GM23338 (cell line): ENCODE measurements at places on chromosomes 12 and 14. TPM values are rescaled to one million over a fixed set of nuclear protein-coding genes. Genes with fewer than 3 reads are reported as not detected.

DNA sequence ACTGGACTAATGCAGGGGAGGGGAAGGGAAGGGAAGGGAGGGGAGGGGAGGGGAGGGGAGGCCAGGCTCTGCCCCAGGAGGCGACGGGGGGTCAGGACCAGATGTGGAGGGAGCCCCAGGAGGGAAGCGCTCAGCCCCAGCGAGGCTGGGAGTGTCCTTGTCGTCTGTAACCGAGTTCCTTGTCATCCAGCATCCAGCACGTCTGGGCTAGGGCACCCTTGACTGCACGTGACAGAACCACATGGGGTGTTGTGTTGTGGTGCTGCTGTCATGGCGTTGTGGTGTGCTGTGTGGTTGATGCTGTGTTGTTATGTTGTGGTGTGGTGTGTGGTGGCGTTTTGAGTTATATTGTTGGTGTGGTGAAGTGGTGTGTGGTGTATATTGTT is 28.4 kb upstream of the SFSWAP start:
- no peak for DNase-seq

DNA sequence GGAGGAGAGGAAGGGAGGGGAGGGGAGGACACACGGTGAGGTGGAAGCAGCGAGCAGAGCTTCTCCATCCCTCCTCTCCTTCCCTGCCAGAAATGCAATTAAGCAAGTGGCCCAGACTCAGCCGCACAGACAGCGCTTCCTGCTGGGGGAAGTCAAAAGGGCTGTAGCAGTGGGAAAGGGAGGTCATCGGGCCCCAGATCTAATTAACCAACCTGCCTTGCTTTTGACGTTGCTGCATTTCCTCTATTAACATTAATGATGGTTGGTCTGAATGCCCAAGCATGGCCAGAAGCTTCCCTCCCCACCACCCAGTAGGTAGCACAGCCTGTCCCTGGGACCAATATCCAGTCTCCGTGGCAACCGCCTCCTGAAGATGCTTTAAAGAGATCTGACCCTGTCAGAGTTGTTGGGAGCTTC is 4.6 kb upstream of the NGB start:
- DNase-seq = peak; percentile 52

DNA sequence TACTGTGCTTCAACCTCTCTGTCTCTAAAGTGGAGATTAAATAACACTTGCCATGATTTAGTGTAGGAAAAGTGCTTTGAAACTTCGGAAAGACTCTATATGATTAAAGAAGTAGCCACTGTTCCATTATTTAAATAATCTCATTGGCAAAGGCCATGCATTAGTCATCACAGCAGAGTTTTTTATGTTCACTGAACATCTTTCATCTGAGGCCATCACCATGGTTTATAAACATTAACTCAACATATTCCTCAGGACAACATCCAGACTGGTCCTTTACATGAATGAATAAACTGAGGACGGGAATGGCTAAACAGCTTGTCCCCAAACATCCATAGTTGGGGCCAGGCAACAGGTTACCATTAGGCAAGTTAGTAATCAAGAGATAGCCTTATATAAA is 124.6 kb upstream of the FRMD6 start:
- DNase-seq = no peak

DNA sequence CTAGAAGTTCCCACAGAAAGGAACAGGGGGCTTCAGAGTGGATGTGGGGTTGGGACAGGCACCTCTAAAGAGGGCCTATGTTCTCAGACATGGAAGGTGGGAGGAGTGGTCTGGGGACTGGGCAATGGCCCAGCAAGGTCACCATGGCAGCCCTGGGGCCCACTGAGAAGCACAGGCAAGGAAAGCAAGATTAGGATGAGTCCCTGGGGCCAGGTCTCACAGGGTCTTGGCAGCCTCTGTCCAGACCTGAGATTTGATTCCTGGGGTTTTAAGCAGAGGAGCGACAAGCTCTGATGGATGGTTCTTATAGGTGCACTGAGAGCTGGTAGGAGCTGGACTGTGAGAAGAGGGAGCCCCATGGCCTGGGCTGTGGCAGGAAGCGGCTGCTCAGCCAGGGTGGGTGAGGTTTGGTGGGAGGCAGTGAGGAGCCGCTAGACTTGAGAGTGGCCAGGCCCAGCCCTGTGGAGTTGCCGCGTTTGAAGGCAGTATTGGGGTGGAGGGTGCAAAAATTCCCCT is 44.0 kb downstream of the DLK1 start:
- no peak for DNase-seq

DNA sequence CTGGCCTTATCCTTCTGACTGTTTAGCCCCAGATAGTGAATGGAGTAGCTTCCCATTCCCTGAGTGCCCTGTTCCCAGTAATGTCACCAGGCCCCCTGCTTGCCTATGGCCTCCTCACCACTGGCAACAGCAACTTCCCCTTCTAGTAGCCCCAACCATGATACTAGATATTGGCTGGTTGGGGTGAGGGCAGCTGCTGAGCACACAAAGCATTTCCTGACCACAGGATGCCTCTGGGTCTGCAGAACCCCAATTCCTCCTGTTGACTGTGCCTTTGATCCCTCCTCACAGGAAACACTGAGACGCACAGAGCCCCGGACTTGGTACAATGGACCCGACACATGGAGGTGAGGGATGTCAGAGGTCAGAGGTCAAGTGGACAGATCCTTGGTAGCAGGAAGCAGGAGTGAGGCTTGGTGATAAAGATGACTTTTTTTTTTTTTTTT is 597 bp downstream of the SOAT2 start:
- DNase-seq = no peak

DNA sequence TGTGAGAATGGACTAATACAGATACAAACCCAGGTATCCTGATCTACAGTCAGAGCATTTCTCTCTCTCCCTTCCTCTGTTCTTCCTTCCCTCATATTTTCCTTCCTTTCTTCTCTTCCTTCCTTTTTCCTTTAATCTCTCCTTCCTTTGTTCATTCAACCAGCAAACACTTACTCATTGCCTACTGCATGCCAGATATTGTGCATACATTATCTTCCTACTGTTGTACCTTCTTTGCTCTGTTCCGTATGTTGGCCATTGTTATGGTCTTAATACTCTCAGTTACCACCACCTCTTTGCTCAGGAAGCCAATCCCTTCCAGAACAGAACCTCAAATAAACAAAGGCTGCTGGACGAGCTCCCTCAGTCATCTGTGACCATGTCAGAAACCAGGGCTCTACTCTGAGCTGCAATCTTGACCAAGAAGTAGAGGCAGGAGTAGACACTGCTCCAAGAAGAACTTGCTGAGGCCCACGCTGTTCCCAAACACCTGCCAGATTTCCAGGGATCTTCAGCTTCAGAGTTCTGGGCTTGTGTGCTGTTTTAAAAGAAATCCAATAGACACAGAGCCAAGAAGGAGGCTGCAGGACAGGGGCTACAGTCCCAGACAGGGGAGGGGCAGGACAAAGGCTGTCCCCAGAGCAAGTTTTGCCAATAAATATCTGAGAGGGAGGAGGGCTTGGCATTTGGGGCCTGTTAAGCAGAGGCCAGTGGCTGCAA is 526.7 kb upstream of the TBX3 start:
- no peak for DNase-seq

GRCh38 chr12:109513977-109514376 is 36.5 kb downstream of the UBE3B start:
- DNase-seq = no peak

DNA sequence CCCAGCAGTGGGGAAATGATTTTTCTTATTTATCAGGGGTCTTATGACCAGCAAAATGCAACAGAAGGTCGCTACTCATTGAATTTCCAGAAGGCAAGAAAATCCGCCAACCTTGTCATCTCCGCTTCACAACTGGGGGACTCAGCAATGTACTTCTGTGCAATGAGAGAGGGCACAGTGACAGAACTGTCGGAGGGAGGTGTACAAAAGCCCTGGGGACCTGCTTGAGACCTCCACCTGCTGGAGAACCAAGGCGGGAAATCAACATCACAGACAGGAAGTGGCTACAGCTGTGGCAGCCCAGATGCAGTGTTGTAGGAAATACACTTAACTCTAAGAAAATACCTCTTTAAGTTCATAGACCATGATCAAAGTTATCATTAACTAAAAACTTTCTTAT is 250.9 kb upstream of the OR4E1 start:
- DNase-seq = peak; percentile 53

DNA sequence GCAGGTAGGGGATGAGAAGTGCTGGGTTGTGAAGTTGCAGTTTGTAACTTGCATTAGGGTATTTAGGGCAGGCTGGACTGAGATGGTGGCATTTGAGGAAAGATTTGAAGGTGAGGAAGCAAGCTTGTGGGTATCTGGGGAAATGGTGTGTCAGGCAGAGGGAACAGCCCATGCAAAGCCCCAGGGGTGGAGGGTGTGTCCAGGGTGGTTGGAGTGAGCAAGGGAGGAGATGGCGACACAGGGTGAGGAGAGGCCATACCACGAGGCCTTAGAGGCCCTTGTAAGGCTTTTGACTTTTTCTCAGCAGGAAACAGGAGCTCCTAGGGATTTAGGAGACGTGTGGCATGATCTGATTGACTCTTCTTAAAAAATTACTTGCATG is 136.9 kb downstream of the NUAK1 start:
- DNase-seq = no peak

- no peak for DNase-seq
Measured at GRCh38 chr12:109714913-109715244, 1.3 kb downstream of the FAM222A start.

DNA sequence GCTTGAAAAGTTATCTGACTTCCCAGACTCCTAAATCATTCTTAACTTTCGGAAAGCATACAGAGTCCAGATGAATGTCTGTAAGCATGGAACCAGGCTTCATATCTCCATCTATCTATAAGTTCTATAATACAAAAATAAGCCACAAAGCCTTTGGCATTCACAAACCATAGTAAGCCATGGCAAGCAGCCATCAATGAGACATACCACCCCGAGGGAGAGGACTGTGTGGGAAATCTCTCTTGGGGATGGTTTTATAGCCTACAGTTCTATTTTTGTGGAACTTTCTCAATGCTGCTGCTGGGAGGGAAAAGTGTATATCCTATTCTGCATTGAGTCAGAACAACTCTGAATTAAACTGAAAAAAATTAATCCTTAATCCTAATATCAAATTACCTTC is 20.4 kb downstream of the EGLN3 start:
- DNase-seq = no peak

DNA sequence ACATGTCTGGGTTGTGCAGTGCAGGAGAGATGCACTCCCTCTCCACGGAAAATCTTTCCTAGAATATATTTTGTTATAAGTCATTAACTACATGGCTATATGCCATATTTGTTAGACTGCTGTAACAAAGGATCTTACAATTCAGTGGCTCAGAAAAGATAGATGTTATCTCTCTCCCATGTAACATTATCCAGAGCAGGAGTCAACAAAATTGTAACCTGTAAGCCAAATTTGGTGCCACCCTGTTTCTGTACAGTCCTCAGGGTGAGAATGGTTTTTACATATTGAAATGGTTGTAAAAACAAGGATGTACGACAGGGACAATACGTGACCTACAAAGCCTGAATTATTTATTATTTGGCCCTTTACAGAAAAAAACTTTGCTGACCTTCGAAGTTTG is 155.5 kb downstream of the KIF21A start:
- no peak for DNase-seq

- no peak for DNase-seq
Measured at GRCh38 chr12:45273717-45274271, 57.9 kb downstream of the ANO6 start.

- DNase-seq = peak; percentile 97
Measured at GRCh38 chr12:389142-390096, at the start of gene KDM5A. Gene KDM5A, minus strand, starts transcription at chr12:389320. Its CDS starts 229 bp downstream, at chr12:389091.

- peak; percentile 91 for DNase-seq
Measured at GRCh38 chr14:37167151-37168047, 5.0 kb downstream of the SLC25A21 start.

GRCh38 chr12:52416795-52417194 is 10.7 kb upstream of the KRT82 start:
- no peak for DNase-seq

DNA sequence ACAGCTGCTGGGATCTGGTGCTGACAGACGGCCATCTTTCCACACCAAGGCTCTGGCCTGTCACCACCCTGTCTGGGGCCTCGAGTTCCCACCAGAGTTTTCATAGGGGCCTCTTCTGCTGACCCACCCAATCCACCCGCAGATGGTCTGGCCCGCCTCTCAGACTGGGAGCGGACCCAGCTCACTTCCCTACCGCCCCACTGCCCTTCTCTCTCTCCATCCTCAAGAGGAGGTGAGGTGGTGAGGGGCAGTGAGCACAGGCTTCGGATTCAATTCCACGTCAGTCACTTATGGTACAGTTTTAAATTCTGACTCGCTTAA is 12.3 kb upstream of the RPS6KL1 start:
- no peak for DNase-seq

GRCh38 chr12:57182918-57183575 is 33.5 kb upstream of the NXPH4 start:
- peak; percentile 93 for DNase-seq

DNA sequence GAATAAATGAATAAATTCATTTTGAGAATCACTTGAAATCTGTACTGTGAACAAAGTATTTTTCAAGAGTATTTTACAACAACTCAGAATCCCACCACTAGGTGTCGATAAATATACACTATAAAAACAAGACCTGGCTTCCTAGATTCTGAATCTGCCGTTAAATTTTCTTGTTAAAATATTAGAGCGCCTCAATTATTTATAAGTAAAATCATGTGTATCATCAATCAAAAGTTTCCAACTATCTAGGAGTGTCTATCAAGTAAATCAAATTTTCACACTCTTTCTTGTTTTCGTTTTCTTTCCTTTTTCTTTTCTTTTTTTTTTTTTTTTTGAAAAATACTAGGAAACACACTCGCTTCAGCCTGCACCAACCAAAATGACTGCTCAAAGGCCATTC is 179.2 kb upstream of the DCN start:
- DNase-seq = peak; percentile 72

- DNase-seq = no peak
Measured at GRCh38 chr12:96571101-96571862, 81.9 kb downstream of the CFAP54 start.

DNA sequence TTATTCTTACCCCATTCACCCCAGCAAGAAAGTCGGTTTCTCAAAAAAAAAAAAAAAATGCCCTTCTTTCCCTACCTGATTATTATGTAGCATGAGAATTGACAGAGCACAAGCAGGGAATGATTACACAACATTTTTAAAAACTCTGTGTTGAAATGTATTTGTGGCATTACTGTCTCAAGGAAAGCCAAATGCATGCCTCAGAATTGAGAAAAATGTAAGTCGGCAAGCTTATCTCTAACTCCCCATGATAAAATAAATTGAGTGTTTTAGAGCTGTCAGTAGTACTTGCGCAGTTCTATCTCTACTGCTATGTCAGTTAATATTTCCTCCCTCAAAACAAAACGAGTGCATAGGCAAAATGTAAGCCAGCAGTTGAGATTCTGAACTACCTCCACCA is 25.7 kb downstream of the ANO4 start:
- DNase-seq = no peak

- no peak for DNase-seq
Measured at GRCh38 chr14:93727039-93727740, 61.1 kb downstream of the PRIMA1 start.

- DNase-seq = peak; percentile 73
Measured at GRCh38 chr12:89470741-89471509, 53.7 kb downstream of the GALNT4 start.

Gene ABCC9
- total RNA-seq = 0.04 TPM in 1 of 2 replicates, not detected in the other

Gene ACTR6
- 30.1 and 44.7 TPM in 2 replicates for total RNA-seq

Gene CACNB3
- 3.4 and 4.1 TPM in 2 replicates for total RNA-seq

Gene FGF23
- total RNA-seq = 0.23 and 0.56 TPM in 2 replicates

Gene GMPR2
- total RNA-seq = 60.6 and 67.0 TPM in 2 replicates

Gene KRT1
- total RNA-seq = not detected in 2 replicates

Gene KRT74
- not detected in 2 replicates for total RNA-seq

Gene VRTN
- 129 and 143 TPM in 2 replicates for total RNA-seq

Gene KLHL33
- 0.12 and 0.35 TPM in 2 replicates for total RNA-seq

Gene MDP1
- 9.6 and 9.8 TPM in 2 replicates for total RNA-seq

Gene MYF5
- total RNA-seq = not detected in 2 replicates

Gene RNASE7
- not detected in 2 replicates for total RNA-seq

Gene TAS2R7
- not detected in 2 replicates for total RNA-seq
